ENCODE measurements at places on chromosomes 7 and 10.

DNA sequence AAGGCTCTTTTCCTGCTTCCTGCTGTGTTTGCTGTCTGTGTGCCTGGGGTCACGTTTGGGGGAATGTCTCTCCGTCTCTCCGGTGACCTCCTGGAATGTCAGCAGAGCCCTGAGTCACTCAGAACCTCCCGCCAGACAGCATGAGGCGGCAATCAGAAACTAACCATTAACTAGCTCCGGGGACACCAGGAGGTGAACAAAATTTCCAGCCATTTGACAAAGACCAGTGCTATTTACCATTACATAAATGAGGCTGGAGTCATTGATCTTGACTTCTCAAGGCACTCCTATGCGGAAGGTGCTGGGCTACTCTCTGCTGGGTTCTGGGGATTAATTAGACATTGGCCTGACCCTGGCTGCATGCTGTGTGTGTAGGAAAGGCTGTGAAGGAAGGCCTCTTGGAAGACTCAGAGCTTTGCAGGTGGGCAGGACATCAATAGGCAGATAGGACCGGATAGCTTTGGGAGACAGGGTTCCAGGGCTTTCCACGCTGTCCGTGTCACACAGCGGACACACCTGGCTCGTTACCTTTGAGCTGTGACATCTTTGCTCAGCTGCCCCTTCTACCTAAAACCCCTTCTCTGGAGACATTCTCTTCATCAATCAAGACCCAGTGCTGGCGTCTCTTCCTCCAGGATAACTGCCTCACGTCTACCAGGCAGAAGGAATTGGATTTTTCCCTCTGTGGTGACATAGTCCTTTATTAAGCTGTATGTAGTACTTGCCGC is 77.0 kb downstream of the PFKFB3 start:
- DNase-seq: no peak

DNA sequence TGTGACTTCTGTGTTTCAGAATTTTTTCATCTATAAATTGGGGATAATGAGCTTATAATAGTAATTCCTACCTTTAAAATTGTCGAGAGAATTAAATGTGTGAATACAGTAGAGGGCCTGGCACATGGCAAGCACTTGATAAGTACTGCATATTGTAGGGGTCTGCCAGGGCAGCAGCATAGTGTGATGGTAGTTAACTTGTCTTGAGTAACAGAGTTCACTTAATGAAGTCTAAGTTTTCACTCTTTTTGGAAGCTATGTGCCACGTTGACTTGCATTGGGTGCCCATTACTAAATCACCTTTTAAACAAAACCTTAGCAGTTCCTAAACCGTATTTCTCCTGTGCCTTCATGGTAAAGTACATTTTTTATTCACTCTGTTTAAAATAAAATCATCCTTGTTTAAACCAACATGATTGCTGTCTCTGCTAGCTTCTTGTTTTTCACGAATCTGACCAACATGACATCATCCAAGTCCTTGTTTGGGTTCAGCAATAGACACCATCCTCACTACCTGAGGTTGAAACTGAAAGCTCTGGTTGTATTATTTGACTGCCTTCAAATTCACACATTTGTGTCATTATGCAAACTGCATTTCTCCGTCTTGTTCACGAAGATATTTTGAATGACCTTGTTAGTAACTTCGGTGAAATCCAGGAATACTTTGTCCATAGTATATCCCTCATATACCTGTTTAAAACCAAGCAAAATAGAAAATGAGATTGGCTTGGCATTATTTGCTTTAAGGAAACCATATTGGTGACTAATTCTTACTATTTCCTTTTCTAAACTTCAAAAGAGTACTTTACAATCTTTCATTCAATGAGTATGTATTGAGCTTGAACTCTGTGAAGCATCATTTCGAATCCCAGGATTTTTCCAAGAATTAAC is 340.2 kb downstream of the SUGCT start:
- no peak for DNase-seq

DNA sequence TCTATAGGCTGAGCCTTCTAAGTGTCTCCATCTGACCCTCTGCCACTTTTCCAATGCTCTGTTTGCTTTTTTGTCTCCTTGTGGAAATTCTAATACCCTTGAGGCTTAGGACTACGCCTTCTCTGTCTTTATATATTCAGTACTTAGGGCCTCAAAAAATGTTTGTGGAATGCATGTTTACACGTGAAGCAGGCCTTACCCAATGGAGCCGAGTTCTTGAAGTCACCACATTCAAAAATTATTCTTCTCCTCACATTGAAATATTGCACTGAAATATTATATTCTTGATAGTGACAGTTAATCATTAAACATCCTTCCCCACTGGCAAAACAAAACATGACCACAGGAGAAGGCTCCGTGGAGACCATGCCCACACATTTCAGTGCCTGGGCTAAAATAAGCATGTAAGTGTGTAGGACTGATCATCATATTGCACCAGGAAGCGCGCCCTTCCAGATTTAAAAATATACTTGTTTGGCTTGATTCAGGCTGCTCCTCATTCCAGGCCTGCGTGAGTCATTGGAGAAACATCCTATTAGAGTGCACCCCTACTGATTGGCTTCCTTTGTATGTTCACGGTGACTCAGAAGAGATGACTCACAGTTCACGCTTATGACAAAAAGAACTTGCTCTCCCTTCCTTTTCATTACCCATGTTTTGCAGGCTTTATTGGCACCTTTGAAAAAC is 307.4 kb upstream of the AOAH start:
- peak; percentile 74 for DNase-seq

- DNase-seq: no peak
Measured at GRCh38 chr7:127586346-127586745, 950 bp upstream of the GCC1 start.

- DNase-seq: peak; percentile 39
Measured at GRCh38 chr7:121832347-121832746, 40.6 kb upstream of the PTPRZ1 start.

All from left hindlimb (tissue), 1 donor.